Stimulated activated CD8-positive, alpha-beta memory T cell treated with anti-CD3 and anti-CD28 coated beads, Interleukin-4, amount 100 ng/mL, for 1 hour (primary cell): ENCODE measurements at places on chromosomes 13 and 19.

- DNase-seq: peak; percentile 11
These were observed 25.3 kb upstream of the OR10H2 start for GRCh38 chr19:15702534-15702930.

- DNase-seq: no peak
These were observed 50.0 kb downstream of the STARD13 start for GRCh38 chr13:33235564-33235963.

DNA sequence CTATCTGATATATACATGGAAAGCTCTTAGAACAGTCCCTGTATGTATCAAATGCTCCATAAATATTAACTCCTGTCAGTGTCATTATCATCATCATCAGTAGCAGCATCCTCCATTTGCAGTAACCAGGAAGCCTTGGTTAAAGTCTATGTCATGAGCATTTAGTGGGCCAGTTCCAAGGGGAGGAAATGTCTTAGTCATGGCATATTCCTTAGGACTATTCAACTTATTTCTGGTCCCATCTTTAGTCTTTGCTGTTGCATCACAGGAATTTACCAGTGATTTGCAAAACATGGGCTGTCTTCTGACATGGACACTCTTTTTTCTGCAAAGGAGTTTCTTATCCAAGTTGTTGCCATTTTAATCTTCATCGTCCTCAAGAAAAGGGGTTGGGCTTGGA, 98.4 kb downstream of the WDFY2 start:
- DNase-seq: no peak

DNA sequence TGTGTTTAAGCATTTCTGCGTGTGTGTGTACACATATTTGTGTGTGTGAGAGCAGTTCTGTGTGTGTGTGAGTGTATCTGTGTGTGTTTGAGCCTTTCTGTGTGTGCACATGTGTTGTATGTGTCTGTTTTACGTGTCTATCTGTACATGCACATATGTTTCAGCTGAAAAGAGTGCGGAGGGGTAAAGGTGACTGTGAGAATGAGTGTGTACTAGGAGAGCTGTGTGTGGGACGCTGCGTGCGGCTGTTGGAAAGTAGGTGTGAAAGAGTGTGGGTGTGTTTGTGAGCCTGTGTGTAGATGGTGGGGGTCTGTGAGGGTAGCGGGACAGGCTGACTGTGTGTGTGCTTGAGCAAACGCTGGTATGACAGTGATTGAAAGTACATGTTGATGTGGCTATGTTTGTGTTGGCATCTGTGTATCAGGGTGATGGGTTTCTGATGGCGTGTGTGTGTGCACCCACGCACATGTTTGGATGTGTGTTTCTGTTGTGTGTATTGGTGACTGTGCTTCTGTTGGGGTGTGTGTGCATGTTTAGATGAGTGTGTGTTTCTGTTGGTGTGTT, 7.5 kb upstream of the TPM4 start:
- no peak for DNase-seq

DNA sequence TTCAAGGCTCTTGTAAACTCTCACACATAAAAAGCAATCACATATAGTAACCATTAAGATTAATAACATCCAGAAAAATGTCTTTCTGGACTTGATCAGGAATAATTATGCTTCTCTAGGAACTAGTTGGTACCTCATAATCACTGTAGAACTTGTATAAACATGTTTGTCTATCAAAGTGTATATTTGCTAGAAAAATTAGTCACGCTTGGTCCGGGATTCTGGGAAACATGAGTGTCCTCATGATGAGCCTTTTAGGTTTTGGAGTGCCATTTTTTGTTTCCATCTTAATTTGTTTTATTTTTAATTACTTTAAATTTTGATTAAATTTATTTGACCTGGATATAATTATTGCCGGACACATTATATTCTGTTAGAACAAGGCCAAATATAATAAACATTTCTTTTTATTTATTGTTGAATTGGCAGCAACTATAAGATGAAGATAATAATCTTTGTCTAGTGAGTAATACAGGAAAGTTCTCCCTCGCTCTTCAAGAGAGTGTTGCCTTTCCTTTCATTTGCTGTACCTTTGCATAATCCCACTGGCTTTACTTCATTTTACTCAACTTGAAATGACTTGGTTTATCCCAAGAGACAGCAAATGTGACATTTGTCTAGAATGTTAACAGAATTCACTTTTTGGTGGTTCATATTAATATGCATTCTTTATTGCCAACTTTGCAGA, 207.0 kb downstream of the NALCN start:
- DNase-seq: no peak

- DNase-seq: no peak
These were observed 520.1 kb downstream of the SUCLA2 start for GRCh38 chr13:47480951-47481350.

GRCh38 chr19:37930416-37930815, 23.4 kb downstream of the SIPA1L3 start:
- DNase-seq: no peak

DNA sequence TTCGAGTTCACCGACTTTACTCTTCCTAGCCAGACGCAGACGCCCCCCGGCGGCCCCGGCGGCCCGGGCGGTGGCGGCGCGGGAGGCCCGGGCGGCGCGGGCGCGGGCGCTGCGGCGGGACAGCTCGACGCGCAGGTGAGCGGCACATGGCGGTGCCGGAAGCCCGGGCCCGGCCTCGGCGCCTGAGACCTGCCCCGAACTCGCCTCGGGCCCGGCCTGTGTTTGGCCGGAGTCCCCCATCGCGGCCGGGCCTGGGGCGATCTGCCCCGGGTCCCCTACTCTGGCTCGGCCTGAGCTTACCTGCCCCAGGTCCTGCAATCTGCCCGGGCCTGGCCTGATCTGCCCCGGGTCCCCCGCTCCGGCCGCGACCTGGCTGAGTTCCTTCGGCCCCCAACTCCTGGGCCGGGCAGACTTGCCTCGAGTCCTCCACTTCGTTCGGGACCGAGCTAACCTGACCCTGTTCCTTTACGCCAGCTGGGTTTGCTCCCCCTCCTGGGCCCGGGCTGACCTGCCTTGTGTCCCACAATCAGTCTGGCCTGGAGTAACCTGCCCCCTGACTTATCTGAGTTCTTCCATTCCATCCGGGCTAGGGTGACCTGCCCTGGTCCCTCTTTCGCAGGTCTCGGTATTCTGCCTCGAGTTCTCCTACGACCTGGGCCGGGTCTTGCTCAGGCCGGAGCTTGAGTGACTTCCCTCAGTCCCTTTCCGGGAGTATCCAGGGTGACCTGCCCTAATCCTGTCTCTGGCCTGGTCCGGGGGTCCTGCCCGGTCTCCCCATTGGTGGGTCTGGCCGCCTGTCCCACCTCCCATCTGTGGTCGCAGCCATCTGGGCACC, 764 bp downstream of the UPF1 start:
- no peak for DNase-seq

DNA sequence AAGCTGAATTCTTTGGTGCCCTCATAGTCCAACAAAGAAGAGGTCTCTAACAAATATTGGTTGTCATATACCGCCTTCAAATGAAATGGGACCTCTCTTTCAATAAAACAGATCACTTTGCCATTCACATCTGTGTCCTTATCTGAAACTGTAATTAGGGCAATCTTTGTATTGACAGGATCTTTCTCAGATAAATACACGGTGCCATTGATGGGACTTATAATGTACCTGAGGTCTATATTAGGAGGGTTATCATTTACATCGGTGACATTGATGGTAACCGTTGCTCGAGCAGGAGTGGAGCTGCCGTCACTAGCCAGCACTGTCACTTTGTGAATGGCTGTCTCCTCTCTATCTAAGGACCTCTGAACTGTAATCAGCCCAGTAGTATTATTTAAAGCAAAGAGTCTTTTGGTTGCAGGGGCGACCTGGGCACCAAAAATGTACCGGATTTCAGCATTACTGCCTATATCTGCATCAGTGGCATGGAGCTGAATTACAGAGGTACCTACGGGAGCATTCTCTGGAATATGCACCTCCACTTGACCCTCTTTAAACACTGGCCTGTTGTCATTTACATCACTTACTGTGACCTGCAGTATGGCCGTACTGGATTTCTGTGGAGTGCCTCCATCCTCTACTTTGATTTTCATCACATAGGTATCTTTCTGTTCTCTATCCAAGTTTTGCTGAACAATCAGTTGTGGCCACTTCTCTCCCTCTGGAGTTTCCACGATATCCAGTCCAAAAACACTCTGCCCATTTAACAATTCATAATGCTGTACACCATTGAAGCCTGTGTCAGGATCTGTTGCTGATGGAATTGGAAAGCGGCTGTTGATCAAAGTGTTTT, 2.8 kb downstream of the PCDH9 start:
- DNase-seq: no peak
